ENCODE measurements at places on chromosomes 2 and 18. TPM values are rescaled to one million over a fixed set of nuclear protein-coding genes. Genes with fewer than 3 reads are reported as not detected.

GRCh38 chr2:3212061-3212362 lies 165.6 kb downstream of the EIPR1 start:
- no peak for DNase-seq

GRCh38 chr18:58991167-58991798 lies 126.6 kb downstream of the ZNF532 start:
- no peak for DNase-seq

GRCh38 chr2:159617646-159618045 lies 1.3 kb upstream of the BAZ2B start:
- no peak for DNase-seq

DNA sequence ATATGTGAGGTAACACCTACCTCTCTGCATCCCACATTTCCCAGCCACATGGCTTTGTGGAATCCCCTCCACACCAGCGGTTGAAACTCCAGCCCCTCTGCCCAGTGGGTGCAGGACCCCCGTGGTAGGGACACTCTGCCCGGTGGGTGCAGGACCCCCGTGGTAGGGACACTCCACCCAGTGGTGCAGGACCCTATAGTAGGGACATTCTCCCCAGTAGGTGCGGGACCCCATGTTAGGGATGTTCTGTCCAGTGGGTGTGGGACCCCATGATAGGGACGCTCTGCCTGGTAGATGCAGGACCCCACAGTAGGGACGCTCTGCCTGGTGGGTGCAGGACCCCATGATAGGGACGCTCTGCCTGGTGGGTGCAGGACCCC lies 11.5 kb downstream of the COPS9 start:
- peak; percentile 73 for DNase-seq

GRCh38 chr2:74334931-74335333 lies 8.3 kb downstream of the SLC4A5 start:
- DNase-seq, result peak; percentile 81

DNA sequence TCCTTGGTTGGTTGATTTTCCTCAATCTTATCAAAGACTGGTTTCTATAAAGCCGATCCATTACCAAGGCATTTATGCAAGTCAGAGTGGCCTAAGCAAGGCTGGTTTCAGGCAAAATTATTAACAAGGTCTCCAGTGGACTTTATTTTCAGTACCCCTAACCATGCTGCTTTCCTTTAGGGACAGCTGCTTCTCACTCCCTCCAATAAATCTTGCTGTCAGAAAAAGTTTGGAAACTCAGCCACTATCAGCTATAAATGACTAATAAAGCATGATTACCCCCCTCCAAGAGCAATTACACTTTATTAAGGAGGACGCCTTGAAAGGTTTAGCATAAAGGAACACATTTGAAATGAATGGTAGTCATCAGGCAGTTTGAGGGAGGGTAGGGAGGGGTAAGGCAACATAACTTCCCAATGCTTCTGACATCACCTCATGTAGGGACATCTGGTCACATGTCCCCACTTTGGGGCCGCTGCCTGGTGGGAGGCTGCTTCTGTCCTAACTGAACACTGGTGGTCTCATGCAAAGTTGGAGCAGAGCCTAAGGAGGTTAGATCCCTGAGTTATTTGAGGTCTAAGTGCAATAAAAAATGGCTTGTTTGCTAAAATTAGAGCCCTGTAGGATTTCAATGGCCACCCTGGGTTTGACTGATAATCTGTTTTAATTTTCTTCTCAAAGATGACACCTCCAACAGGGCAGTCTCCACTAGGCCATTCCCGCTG lies 58.0 kb upstream of the TMEM178A start:
- no peak for DNase-seq

DNA sequence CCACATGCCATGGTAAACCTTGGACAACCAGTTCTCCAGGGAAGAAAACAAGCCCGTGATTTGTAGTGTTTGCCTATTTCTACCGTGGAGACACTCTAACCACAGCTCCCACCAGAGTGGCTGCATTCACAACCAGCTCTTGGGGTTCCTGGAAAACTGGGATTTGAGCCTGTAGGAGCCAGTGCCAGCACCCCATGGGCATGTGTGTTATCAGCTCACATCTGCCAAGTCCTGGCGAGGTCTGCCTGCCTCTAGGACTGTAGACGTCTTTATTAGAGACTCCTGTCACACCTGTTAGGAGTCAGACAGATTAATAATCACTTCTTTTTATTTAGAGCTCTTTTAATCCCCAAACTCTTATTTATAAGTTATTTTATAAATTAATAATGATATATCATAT lies 41.0 kb downstream of the INPP5D start:
- DNase-seq, result no peak

- DNase-seq, result no peak
These were observed 30.5 kb downstream of the CTIF start for GRCh38 chr18:48569139-48569914.

DNA sequence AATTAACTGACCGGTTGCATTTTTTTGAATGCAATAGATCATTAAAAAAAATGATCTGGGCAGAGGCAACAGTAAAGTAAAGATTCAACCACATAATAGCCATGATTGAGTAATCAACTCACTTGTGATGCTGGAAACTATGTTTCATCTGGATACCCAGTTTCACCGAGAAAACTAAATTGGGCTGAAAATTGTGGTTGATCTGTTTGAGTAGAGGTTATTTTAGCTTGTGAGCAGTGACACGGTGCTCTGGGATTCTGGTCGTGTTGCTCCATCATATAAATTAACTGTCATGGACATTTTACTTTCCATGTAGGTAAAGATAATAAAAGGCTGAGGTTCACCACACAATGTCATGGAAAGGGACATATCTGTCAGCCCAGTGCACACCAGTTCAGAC lies 58.7 kb downstream of the CD226 start:
- DNase-seq, result no peak

- DNase-seq, result peak; percentile 64
These were observed 73.8 kb downstream of the HDAC4 start for GRCh38 chr2:239326831-239327535.

The UGT1A3 gene
- not detected for total RNA-seq

The FAM110C gene
- 4.0 TPM for total RNA-seq

The MPP4 gene
- total RNA-seq, result not detected

Measured in cardiac septum (tissue), 1 donor.